Lung (tissue), 17 donors: ENCODE measurements at places on chromosomes 13 and 19. TPM values are rescaled to one million over a fixed set of nuclear protein-coding genes. Genes with fewer than 3 reads are reported as not detected.

GRCh38 chr19:8505680-8506401, 3.4 kb upstream of the PRAM1 start:
- H3K4me3 ChIP-seq: peak overlapping the region; percentile 39
- H3K27me3 ChIP-seq: no peaks in the 10 kb centered on the region
- H3K4me1 ChIP-seq: no peaks in the 10 kb centered on the region
- DNase-seq: peak; percentile 83
- H3K27ac ChIP-seq: no peak overlapping the region

GRCh38 chr19:1214862-1215731, 9.5 kb downstream of the STK11 start:
- H3K4me1 ChIP-seq: peaks cover 11% of the 10 kb centered on the region
- H3K27me3 ChIP-seq: no peaks in the 10 kb centered on the region
- no peak for DNase-seq
- H3K36me3 ChIP-seq: peaks cover 6% of the 10 kb centered on the region
- no peak overlapping the region for H3K4me3 ChIP-seq

DNA sequence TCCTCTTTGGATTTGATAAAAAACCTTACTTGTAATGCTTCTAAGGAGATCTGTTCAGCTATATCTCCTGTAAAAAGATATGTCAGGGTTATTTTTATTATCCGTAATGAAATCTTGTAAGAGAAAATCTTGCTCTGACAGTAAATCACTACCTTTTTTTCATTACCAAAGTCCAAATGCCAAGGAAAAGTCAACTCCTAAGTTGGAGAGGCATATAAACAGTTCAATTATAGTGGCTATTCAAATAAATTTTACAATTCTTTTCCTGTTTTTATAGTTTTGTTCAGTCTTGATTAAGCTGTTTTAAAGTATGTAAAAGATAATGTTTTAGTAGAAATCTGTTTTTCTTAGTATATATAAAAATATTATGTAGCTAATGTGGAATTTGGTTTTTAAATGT, 9.0 kb downstream of the KCTD4 start:
- H3K36me3 ChIP-seq: no peaks in the 10 kb centered on the region
- H3K4me1 ChIP-seq: no peaks in the 10 kb centered on the region
- no peak overlapping the region for H3K27ac ChIP-seq
- no peak for DNase-seq
- H3K27me3 ChIP-seq: no peaks in the 10 kb centered on the region

- peaks cover 4% of the 10 kb centered on the region for H3K36me3 ChIP-seq
- DNase-seq: peak; percentile 25
- no peaks in the 10 kb centered on the region for H3K27me3 ChIP-seq
- peak overlapping the region; percentile 89 for H3K4me3 ChIP-seq
Observed at GRCh38 chr19:35545855-35546381, 492 bp downstream of the TMEM147 start.

- no peaks in the 10 kb centered on the region for H3K4me1 ChIP-seq
- H3K27ac ChIP-seq: no peak overlapping the region
- DNase-seq: no peak
- no peaks in the 10 kb centered on the region for H3K27me3 ChIP-seq
Observed at GRCh38 chr19:55697069-55697440, 22.0 kb downstream of the EPN1 start.

DNA sequence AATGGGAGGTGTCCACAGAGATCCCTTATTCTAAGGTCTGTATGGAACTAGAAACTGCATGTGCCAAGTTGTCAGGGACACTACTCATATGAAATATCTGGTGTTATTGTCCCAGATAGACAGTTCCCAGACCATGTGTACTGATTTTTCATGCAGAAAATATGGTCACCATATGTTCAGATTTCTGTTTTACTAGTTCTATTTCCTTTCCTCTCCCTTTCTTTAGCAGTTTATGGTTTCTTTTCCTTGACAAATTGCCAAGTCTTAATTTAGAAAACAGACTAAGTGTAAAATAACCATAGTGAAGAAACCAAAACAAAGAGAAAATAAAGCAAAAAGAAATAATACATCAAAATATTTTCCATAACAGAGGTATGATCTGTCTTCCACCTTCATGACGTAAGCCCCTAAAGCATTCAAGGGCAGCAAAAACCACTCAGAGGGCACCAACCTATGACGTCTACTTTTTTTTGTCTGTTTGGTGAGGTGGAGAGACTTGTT, 248.5 kb downstream of the KCTD12 start:
- no peak overlapping the region for H3K4me3 ChIP-seq
- peaks cover under 1% of the 10 kb centered on the region for H3K4me1 ChIP-seq
- H3K36me3 ChIP-seq: no peaks in the 10 kb centered on the region
- no peaks in the 10 kb centered on the region for H3K27me3 ChIP-seq
- H3K27ac ChIP-seq: no peak overlapping the region
- DNase-seq: peak; percentile 70

DNA sequence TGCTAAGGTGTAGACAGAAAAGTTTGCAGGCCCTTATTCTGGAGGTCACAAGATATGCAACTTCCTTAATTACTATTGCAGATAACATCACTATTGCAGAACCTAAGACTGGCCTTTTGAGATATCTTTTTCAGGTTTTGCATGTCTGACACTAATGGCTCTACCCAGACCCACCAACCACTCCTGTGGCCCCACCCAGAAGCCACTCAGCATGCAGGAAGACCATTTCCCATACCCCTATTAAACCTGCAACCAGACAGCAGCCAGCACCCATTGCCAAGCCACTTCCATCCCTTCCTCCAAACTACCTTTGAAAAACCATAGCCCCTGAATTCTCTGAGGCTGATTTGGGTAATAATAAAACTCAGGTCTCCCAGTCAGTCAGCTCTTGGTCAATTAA, 297.6 kb downstream of the SLITRK6 start:
- H3K27me3 ChIP-seq: no peaks in the 10 kb centered on the region
- no peak overlapping the region for H3K27ac ChIP-seq
- H3K4me1 ChIP-seq: no peaks in the 10 kb centered on the region
- H3K36me3 ChIP-seq: no peaks in the 10 kb centered on the region
- H3K4me3 ChIP-seq: no peak overlapping the region

DNA sequence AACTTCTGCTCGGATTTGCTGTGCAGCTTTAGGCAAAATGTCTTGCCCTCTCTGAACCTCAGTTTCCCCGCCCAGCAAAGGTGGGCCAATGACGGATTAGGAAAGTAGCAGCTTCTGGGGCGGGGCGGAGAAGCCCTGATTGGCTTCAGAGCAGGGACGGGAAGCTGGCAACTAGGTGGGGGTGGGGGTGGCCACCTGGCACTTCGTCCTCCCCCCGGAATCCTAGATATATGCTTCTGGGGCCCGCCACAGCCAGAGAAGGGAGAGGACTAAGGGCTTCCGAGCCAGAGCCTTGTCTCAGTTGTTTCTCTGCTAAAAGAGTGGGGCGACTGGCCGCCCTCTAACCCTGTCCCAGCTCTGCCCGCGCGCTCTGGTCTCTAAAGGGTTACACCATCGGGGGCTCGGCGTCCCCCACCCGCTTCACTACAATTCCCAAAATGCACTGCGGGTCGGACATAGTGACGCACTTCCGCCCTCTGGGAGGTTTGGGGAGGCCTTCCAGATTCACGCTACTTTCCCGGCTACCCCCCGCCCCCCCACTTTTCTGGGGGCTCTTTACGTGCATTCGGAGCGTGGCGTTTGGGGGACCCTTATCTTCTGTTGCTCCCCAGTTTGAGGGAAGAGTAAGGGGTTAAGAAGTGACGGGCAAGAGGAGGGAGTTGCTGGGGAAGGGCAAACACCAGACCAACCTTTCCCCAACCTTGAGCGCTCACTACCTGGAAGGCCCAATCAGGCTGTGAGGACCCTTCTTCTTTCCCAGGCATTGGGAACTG, 672 bp upstream of the IRF2BP1 start:
- H3K4me1 ChIP-seq: peaks cover 32% of the 10 kb centered on the region
- H3K36me3 ChIP-seq: no peaks in the 10 kb centered on the region
- peak overlapping the region; percentile 22 for H3K4me3 ChIP-seq
- no peaks in the 10 kb centered on the region for H3K27me3 ChIP-seq
- H3K27ac ChIP-seq: peak overlapping the region; percentile 78

- H3K27ac ChIP-seq: no peak within 1 kb of the TSS
- no peaks in the 10 kb centered on the region for H3K27me3 ChIP-seq
- no peaks in the 10 kb centered on the region for H3K36me3 ChIP-seq
- no peak within 1 kb of the TSS for H3K4me3 ChIP-seq
- no peak for DNase-seq
Observed at GRCh38 chr13:38990693-38991092, at the start of gene STOML3. TSS of gene STOML3 (minus strand) at chr13:38990831. CDS start at chr13:38990721, 110 bp downstream.

GRCh38 chr13:52934258-52934657, 85.8 kb upstream of the PCDH8 start:
- H3K27ac ChIP-seq: no peak overlapping the region
- no peaks in the 10 kb centered on the region for H3K4me1 ChIP-seq
- DNase-seq: no peak
- H3K36me3 ChIP-seq: no peaks in the 10 kb centered on the region
- no peak overlapping the region for H3K4me3 ChIP-seq

Gene ZC3H4
- polyA plus RNA-seq: 13.1 TPM

Gene URAD
- not detected for polyA plus RNA-seq

Gene ZNF540
- 3.6 TPM for polyA plus RNA-seq

Gene CYP2F1
- 2.9 TPM for polyA plus RNA-seq

Gene NLRP11
- polyA plus RNA-seq: not detected

Gene ZNF530
- polyA plus RNA-seq: 2.1 TPM

Gene COX7A1
- 47.1 TPM for polyA plus RNA-seq

Gene ZNF549
- 2.4 TPM for polyA plus RNA-seq
